Esophagus squamous epithelium (tissue), 5 donors: ENCODE measurements at places on chromosomes 6 and 20.

- no peak for DNase-seq
Measured at GRCh38 chr6:100808638-100809275, 72.4 kb downstream of the ASCC3 start.

DNA sequence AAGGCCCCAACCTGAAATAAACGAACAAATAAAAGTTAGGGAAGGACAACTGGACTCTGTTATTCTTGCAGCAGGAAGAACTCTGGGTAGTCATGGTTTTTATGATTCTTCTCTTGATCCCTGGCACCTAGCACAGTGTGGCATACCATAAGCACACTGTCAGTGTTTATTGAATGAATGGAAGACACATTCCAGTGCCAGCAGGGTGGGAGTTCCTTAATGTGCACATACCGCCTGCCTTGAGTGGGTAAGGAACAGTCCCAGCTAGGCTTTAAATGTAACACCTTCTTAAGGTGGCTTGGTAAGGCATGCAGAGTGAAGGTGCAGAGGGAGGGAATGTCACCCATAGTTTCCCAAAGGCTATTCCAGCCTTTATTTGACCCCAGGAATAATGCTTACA, 162.9 kb upstream of the CEP162 start:
- DNase-seq, result no peak

DNA sequence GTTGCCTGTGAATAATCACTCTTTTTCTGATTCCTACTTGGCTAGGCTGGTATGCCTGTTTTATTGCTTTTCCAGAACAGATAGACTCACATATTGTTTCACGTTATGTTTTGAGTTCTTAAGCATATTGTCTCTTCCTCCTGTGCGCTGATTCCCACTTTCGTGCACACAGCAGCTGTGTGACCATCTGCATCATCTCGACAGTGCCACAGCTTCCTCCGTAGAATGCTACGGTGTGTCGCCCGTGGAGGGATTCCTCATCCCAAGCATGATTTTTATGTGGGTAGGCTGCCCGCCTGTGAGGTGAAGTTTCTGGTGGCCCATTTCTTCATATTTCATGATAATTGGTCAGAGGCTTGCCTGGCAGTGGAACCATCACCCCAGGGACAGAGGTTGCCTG, 31.8 kb downstream of the PLCB4 start:
- DNase-seq, result no peak

DNA sequence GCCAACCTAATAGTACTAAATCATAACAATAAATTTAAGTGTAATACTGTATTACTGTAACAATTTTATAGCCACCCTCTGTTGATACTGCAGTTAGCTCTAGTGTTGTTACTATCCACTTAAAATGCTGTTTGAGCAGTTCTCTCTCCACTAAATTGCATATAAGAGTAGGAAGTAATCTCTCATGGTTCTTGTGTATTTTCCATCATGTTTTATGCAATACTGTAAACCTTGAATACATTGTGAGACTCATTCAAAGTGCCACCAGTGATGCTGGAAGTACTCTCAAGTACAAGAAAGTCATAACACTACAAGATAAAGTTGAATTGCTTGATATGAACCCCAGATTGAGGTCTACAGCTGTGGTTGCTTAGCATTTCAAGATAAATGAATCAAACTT, 65.5 kb downstream of the WASF1 start:
- no peak for DNase-seq

DNA sequence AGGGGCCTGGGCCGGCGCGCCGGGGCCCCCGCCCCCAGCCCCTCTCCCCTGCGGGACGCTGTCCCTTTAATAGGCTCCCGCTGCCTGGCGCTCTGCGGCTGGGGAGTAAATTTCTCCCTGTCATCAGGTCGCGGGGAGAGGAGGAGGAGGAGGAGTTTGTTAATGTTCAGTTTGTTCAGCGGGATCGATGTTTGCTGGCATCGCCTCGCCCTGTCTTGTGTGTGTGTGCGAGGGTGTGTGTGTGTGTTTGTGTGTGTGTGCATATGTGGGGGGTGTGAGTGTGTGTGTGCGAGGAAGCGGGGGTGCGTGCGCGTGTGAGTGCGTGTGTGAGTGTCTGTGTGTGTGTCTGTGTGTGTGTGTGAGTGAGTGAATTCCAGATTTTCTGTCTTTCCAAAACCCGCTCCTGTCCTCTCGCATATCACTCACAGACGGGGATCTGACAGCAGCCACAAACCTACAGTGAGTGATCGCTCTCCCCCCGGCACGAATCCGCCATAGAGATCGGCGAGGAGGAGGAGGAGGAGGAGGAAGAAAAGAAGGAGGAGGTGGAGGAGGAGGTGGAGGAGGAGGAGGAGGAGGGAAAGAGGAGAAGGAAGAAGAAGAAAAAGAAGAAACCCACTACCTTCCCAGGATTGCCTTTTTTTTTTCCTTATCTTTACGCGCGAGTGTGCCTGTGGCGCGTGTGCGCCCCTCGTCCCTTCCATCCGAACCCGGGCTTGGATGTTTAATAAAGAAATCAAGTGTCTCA, at the start of gene TSHZ2:
TSHZ2 (plus strand) TSS at position 169 of the 748 bp plus-strand sequence. CDS start 936 bp downstream, outside the sequence.
- peak; percentile 6 for DNase-seq

- DNase-seq, result no peak
Measured at GRCh38 chr6:148565930-148566663, 180.7 kb upstream of the UST start.
